Stimulated activated CD4-positive, alpha-beta T cell treated with anti-CD3 and anti-CD28 coated beads, Interleukin-2, amount 100 ng/mL, for 48 hours (primary cell): ENCODE measurements at places on chromosomes 7 and 10.

GRCh38 chr10:130352291-130352645 lies 216.1 kb downstream of the GLRX3 start:
- DNase-seq = no peak

DNA sequence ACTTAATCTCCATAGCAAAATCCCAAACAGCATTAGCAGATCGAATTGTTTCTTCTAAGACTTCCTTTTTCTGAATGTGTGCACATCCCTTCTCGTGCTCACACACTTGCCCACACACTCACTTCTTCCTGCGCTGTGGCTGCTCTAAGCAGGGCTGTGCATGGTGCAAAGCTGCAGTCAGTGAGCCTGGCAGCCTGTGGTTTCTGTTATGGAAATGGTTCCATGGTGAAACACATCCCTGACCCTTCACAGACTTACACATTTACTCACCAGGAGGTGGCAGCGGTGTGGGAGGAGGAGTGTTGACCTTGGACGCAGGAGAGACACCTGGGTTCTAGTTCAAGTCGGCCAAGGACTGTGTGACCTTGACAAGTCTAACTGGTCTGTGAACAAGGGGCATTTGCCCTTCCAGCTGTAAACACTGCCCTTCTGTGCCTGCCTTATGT lies 24.9 kb downstream of the MTURN start:
- DNase-seq = no peak

DNA sequence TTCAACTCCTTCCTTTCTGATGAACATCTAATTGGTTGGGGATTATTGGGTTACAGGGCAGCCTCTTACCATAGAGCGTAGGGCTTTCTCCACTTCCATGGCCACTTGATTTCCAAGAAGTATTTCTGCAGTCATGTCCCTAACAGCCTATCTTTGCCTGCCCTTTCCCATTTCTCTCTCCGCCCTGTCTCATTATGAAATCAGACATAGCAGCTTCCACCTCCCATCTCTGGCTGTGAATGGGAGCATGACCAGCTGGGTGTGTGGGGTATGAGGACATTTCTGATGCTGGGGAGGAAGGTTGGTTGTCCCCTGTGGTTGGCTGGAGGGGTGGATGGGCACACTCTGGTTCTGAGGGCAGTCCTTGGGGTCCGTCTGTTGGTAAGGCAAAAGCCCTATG lies 41.2 kb downstream of the ADCYAP1R1 start:
- DNase-seq = no peak

GRCh38 chr7:7895754-7896153 lies 72.8 kb upstream of the GLCCI1 start:
- no peak for DNase-seq

DNA sequence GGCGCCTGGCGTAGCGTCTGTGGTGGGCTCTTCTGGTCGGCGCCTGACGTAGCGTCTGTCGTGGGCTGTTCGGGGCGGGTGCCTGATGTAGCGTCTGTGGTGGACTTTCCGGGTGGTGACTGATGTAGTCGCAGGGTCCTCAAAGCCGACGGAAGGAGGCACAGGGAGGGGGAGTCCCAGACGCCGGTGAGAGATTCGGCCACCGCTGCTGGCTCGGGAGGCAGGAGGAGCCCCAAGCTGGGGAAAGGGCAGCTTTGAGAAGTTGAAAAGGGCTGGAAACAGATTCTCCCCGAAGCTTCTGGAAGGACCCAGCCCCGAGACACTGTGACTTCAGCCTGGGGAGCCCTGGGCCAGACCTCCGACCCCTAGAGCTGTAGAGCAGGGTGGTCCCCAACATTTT lies 105.7 kb downstream of the DNAJB6 start:
- DNase-seq = no peak

GRCh38 chr7:85261336-85261735 lies 74.5 kb upstream of the SEMA3D start:
- no peak for DNase-seq

GRCh38 chr7:116591202-116592040 lies 66.6 kb downstream of the CAV1 start:
- no peak for DNase-seq

- no peak for DNase-seq
These were observed 35.5 kb upstream of the KDM7A start for GRCh38 chr7:140212100-140212881.

DNA sequence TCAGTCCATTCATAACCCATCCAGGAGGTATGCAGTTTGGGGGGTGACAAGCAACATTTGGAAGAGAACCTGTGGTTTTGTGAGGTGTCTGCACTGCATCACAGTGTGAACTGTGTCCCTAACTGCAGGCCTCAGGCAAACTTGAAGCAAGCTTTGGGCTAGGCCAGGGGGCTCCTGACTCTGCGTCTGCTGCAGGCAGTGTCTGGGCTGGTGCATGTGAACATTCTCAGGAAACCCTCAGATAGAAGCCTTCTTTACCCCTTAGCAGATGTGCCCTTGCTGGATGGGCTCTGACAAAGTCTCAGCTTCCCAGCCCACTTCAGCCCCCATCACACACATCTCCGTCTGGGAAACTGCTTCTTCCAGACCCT lies 61.0 kb downstream of the VIPR2 start:
- DNase-seq = no peak

- no peak for DNase-seq
These were observed 936 bp downstream of the IGF2BP3 start for GRCh38 chr7:23469150-23469960.

DNA sequence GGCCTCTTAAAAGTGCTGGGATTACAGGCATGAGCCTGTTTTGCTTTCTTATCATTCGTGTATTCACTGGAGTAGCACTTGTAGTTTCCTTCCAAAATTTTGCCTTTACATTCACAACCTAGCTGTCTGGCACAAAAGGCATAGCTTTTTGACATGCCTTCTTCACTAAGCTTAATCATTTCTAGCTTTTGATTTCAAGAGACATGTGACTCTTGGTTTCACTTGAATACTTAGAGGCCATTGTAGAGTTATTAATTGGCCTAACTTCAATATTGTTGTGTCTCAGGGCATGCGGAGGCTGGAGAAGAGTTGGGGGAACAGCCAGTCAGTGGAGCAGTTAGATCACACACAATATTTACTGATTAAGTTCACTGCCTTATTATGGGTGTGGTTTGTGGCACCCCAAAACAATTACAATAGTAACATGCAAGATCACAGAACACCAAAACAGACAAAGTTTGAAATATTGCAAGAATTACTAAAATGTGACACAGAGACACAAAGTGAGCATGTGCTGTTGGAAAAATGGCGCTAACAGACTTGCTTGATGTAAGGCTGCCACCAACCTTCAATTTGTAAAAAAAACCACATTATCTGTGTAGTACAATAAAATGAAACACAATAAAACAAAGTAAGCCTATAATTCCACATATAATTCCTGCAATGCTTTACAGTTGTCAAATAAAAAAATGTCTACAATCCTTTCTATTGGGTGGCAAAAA lies 43.1 kb downstream of the BRAF start:
- DNase-seq = no peak

DNA sequence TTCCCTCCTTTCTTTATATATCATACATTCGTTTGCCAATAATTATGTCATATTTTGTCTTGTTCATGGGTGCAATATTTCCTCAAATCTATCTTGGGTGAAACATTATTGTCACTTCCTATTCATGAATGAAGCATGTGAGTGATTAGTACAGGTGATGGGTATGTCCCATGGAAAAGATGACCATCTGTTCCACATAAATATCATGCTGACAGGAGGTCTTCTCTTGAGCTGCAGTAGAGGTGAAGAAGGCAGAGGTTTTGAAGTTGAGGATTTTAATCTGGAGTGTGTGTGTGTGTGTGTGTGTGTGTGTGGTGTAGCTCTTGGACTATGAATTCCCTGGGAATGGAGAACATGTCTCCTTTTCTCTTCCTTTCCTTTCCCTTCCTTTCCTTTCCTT lies 350.5 kb upstream of the CHRM2 start:
- no peak for DNase-seq

GRCh38 chr10:80186364-80187012 lies 18.8 kb downstream of the ANXA11 start:
- DNase-seq = no peak

DNA sequence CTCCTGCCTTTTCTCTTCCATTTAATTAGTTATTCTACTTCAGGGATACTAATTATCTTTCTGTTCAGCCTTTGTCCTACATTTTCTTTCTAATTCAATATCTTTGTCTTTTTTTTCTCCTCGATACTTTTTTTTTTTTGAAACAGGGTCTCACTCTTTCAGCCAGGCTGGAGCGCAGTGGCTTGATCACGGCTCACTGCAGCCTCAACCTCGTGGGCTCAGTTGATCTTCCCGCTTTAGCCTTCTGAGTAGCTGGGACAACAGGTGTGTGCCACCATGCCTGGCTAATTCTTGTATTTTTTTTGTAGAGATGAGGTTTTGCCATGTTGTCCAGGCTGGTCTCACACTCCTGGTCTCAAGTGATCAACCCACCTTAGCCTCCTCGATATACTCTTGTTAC lies 38.9 kb downstream of the CCSER2 start:
- no peak for DNase-seq

DNA sequence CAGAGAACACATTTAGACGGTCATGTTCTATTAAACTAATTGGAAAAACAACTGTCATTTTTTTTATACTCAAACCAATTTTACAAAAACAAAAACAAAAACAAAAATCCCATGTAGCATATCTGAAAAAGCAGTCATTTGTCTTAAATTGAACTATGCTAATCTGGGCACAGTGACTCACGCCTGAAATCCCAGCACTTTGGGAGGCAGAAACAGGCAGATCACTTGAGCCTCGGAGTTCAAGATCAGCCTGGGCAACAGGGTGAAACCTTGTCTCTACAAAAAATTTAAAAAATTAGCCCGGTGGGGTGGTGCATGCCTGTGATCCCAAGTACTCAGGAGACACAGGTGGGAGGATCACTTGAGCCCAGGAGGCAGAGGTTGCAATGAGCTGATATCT lies 253.4 kb downstream of the DOCK4 start:
- DNase-seq = no peak

DNA sequence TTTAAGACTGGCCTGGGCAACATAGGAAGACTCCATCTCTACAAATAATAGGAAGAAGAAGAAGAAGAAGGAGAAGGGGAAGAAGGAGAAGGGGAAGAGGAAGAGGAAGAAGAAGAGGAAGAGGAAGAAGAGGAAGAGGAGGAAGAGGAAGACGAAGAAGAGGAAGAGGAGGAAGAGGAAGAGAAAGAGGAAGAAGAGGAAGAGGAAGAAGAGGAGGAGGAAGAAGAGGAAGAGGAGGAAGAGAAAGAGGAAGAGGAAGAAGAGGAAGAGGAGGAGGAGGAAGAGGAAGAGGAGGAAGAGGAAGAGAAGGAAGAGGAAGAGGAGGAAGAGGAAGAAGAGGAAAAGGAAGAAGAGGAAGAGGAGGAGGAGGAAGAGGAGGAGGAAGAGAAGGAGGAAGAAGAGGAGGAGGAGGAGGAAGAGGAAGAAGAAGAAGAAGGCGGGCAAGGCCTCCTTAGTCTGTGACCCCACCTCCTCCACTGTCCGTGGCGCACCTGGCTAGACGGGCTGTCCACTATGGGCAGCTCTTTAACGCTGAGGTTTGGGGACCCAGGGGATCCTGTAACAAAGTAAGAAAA lies 28.8 kb upstream of the ZFAND2A start:
- no peak for DNase-seq

DNA sequence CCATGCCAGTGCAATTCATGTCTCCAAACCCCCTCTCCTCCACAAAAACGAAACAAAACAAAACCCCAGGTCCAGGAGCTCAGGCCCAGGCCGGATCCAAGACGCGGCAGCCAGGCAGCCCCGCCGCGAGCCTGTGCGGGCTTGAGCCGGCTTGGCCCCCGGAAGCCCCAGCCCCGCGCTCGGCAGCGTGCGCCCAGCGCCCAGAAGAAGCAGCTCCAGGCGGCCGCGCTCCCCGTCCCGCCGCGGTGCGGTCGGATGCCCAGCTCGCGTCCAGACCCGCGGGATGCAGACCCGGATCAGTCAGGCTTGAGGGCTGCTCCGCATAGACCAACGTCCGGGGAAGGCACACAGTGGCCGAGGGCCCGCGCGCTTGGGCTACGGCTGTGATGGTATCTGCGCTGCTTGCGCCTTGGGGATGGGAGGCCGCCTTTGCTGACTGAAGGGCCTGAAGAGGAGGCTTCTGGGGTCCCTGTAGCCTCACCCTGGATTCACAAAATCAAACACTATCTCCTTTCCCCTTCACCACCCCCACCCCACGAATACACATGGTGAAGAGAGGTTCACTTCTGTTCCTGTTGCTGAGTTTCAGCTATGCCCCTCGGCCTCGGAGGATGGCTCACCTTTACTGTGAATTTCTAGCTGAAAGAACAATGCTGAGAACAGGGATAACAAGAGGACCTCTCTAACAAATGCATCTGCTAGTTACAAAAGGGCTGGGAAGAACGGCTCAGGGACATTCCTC lies 79.9 kb upstream of the EN2 start:
- no peak for DNase-seq

- no peak for DNase-seq
These were observed 10.3 kb upstream of the ANKRD1 start for GRCh38 chr10:90930971-90931871.

- DNase-seq = no peak
These were observed 234.6 kb upstream of the CCDC6 start for GRCh38 chr10:60140651-60141632.

DNA sequence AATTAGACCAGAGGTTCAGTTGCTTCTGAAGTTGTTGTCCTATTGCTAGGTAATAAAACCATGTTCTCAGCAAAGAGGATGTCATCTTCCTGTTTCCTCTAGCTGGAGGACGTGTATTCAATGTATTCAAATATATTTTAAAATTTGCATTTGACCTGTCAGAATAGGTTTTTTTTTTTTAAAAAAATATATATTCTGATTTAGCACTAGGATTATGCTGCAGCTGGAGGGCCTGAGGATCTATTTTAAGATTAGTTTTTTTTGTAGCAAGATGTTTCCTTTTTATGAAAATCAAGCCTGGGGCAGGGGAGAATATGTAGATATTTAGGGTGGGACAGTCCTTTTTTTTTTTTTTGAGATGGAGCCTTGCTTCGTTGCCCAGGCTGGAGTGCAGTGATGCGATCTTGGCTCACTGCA lies 337.0 kb downstream of the FRMD4A start:
- no peak for DNase-seq

- DNase-seq = no peak
These were observed 33.5 kb upstream of the DLD start for GRCh38 chr7:107857541-107857912.

DNA sequence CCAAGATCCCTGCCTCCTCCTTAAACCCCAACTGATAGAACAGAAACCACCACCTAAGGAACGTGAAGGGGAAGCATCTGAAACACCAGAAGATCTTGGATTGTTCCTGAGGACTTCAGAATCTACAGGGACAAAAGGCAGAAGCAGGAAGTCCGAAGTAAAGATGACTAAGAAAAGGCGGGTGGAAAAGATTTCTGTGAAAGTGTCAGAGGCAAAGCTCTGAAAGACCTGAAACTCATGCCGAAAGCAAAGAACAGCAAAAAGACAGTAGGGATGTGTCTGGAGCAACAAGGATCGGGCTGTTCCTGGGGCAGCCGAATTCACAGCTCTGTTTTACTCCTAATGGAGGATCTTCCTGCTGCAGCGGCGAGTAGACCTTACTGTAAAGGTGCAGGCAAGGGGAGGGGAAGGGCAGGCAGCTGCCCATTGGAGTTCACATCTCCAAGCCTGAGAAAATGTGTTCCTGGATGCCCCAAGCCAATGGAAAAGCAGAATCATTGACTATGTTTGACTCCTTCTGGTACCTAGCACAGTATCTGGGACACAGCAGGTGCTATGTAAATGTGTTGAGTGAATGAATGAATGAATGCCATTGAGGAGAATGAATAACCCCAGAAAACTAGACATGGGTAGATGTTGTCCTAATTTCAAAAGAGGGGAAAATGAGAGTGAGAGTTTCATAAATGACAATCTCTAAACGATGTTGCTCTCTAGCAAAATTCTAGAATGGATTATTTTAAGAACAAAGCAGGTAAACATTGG lies 40.4 kb downstream of the PDIA4 start:
- no peak for DNase-seq
